Calu3 (cell line): ENCODE measurements at places on chromosomes 6 and 20. TPM values are rescaled to one million over a fixed set of nuclear protein-coding genes. Genes with fewer than 3 reads are reported as not detected.

LINC00237 gene
- total RNA-seq, result not detected in 2 replicates

PHACTR2 gene
- 19.5 and 20.7 TPM in 2 replicates for total RNA-seq

ECT2L gene
- not detected in 2 replicates for total RNA-seq

KCNQ5 gene
- 0.10 TPM in 1 of 2 replicates, not detected in the other for total RNA-seq

SLC17A3 gene
- total RNA-seq, result not detected in 2 replicates

- no peak for DNase-seq
Measured at GRCh38 chr20:15022921-15023320, 685.5 kb upstream of the FLRT3 start.

DNA sequence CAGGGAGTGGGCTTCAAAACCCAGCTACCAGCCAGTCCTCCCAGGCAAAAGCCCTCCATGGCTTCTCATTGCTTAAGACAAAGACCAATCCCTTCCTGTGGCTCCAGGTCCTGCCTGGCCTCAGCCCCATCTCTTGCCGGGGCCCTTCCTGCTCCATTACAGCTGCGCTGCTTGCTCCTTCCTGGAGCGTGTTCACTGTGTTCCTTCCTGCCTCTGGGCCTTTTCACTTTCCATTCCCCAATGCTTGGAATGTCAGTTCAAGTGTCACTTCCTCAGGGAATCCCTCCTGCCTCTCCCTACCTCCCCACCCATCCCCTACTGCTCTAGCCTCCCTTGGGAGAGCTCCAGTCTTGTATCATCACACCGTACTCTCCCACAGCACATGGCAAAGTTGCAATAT, 11.1 kb upstream of the ITPR3 start:
- no peak for DNase-seq

DNA sequence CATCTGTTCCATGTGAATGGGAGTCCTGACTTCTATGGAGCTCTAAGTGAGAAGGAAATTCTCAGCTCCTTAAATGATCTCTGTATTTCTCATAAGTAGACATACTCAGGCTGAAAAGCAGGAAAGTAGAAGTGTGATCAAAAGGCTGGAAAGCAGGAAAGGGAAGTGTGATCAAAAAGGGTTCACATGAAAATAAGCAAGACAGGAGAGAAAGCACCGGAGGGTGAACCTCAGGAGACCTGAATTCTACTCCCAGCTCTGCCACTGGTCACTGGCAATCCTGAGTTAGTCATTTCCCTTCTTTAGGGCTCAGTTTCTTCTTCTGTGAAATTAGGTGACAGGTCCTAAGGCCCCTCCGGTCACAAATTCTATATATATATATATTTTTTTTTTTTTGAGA, 55.5 kb upstream of the TRERF1 start:
- no peak for DNase-seq

- no peak for DNase-seq
Measured at GRCh38 chr6:160519133-160519532, 144.9 kb downstream of the LPA start.

DNA sequence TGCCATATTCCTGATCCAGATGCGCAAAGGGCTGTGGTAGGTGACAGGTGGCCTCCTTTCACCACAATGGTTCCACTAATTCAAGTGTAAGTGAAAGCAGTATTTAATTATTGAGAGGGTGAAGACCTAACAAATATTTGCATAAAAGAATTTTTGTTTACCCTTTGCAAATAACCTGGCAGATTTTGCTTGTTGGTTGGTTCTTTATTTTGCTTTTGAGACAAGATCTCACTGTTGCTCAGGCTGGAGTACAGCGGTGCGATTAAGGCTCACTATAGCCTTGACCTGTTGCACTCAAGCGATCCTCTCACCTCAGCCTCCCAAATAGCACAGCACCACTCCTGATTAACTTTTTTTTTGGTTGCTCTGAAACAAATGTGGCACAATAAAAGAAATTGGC, 49.2 kb downstream of the PCNA start:
- DNase-seq, result no peak

GRCh38 chr6:128663238-128663637, 142.8 kb upstream of the PTPRK start:
- no peak for DNase-seq
